BJ (cell line): ENCODE measurements at places on chromosomes 2 and 18. TPM values are rescaled to one million over a fixed set of nuclear protein-coding genes. Genes with fewer than 3 reads are reported as not detected.

Gene SLC19A3
- 0.27 TPM in 1 of 2 replicates, not detected in the other for polyA plus RNA-seq

Gene REG1B
- polyA plus RNA-seq, result not detected in 2 replicates

Gene CHRNG
- not detected in 2 replicates for polyA plus RNA-seq

DNA sequence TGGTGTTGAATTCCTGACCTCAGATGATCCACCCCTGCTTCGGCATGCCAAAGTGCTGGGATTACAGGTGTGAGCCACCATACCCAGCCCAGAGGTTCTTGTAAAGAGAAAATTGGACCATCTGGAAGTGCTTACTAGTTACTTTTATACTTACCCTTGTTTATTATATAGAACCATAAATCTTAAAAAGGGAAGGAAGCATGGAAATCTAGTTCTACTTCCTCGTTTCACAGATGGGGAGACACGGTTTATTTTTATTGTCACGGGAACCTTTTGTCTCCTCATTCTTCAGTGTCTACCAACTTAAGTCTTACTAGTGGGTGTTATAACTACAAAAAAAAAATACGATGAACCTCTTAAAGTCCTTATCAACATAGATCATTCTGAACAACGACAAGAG, 45.8 kb upstream of the PDK1 start:
- no peak for DNase-seq

GRCh38 chr18:29154758-29155725, 978.1 kb upstream of the CDH2 start:
- peak; percentile 94 for DNase-seq

DNA sequence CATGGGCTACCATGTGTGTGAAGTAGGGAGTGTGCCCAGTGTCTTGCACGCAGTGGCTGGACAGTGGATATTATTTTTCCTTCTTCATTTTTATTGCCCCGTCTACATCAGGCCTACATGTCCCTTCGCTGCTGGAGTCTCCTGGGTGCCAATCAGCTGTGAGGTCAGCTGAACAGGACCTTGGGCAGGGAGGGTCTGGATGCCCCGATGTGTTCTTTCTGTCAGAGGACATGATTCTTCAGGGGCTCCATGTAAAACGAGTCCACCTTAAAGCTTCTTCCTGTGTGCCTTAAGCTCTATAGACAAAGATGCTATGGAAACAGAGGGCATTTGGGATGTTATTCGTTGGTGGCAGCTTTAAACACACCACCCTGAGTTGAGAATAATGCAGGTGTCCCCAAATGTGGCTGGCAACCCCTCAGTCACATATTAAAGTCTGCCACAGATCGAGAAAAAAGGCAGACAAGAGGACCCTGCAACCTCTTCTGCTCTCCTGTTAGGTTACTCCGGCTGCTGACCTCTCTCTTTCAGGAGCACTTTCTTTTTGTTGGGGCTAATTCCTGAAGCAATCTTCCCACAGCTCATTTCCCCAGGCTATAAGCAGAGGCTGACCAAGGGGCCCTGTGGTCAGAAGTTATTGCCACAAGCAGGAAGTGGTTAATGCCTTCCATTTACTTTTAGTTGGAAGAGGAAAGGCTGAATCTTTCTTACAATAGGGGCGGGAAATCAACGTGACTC, 20.0 kb downstream of the GREB1 start:
- DNase-seq, result no peak

- no peak for DNase-seq
Measured at GRCh38 chr2:108541451-108541850, 7.2 kb downstream of the LIMS1 start.

DNA sequence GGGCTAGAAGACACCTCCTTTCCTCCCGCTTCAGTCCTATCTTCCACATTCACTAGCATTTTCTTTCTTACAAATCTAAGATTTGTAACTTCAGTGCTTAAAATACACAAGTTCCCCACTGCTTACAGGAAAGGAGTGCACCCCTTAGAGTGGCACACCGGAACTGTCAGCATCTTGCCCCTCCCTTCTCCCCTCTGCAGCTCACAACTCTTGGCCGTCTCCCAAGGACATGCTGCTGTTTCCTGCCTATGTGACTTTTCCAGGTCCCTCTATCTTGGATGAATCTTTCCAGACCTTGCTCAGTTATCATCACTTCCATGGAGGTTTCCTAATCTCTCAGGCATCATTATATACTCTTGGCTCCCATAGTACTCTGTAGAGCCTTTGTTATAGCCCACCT, 334.8 kb downstream of the CELF4 start:
- no peak for DNase-seq

GRCh38 chr18:62614494-62614893, 91.7 kb downstream of the ZCCHC2 start:
- DNase-seq, result no peak

DNA sequence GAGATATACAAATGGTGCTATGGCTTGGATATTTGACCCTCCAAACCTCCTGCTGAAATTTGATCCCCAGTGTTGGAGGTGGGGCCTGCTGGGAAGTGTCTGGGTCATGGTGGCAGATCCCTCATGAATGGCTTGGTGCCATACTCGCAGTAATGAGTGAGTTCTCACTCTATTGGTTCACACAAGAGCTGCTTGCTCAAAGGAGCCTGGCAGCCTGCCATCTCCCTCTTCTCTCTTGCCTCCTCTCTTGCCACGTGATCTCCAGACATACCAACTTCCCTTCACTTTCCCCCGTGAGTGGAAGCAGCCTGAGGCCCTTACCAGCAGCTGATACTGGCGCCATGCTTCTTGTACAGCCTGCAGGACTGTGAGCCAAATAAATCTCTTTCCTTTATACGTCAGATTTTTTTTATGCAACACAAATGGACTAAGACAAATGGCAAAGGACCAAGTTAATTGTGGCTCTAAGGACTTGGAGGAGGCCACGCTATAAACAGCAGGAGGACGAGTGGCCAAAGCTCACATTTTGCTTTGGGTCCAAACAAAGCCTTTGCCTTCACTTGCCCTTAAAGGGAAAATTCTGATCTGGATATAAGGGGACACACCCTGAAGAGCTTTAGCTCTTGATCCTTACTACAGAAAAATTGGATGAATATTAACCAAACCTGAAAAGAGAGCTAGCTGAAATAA, 214.7 kb downstream of the SS18 start:
- no peak for DNase-seq
